ENCODE measurements at places on chromosomes 16 and 17.
A peak's percentile ranks its signal among the peaks of the same experiment; 100 is the strongest.

- peak; percentile 80 for DNase-seq
Measured at GRCh38 chr17:43778337-43779144, at the start of gene DUSP3. Gene DUSP3 (minus strand): TSS chr17:43778977. CDS start chr17:43778924, 53 bp downstream.

GRCh38 chr16:17149904-17150483 lies 320.8 kb downstream of the XYLT1 start:
- no peak for DNase-seq

- no peak for DNase-seq
Measured at GRCh38 chr17:82536512-82537201, 17.1 kb downstream of the FOXK2 start.

DNA sequence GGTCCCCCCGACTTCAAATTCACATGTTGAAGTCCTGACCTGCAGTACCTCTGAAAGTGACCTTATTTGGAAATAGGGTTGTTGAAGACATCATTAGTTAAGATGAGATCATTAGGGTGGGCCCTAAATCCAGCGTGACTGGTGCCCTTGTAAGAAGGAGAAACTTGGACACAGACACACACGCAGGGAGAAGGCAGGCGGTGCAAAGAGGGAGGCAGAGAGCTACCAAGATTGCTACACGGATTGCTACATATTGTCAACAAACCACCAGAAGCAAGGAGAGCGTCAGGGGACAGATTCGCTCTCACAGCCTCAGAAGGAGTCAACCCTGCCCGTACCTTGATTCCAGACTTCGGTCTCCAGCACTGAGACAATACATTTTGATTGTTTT lies 6.8 kb upstream of the WBP2 start:
- DNase-seq = no peak

GRCh38 chr17:2689411-2690164 lies 22.0 kb downstream of the CLUH start:
- no peak for DNase-seq

DNA sequence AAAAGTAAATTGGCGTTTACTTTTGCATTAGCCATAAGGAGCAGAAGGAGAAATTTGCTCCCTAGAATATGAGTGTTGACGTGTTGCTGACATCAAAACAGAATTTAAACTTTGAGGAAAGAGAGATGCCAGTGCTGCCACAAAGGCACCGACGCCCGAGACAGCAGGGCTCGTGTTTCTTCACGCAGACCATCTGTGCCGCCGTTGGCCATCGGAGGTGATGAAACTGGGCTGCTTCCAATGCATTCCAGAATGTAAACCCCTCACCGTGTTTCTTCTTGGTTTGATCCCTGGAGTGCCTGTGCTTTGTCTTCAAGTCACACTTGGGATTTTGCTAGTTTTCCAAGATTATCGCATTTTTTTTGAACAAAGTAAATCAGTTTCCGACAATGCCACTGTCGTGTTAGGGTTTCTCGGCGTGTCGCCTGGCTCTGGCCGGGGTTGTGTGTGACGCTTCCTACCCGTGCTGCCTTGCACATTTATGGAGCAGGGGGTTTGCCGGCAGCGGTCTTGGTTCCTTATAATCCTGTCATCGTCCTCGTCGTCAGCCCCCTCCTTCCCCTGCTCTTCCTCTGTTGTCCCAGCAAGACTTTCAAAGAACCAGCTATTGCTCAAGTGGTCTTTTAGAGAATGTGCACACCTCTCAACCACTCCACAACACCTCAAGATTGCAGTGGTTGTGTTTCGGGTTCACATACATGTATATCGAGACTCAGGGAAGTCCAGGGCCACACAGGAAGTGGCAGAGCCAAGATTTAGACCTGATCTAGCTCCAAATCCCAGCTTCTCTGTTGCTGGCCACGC lies 103.9 kb downstream of the METRNL start:
- DNase-seq = no peak

DNA sequence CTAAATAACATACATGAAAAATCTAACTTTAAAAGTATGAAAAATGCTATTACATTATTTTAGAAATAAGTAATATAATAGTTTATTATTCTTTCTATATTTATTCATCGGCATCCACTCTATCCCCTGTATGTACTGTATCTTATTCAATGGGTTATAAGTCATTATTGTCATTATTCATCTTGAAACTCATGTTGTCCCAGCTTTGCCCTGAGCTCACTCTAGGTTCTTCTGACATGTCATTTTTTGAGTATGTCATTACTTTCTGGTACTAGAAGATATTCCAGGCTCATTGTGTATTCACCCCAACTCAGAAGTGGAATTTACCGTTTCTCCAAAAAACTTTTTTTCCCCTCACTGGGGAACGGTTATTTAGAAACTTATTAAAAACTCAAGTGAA lies 53.0 kb upstream of the MNT start:
- DNase-seq = no peak

GRCh38 chr17:35568561-35568960 lies 7.9 kb upstream of the SLFN14 start:
- no peak for DNase-seq

DNA sequence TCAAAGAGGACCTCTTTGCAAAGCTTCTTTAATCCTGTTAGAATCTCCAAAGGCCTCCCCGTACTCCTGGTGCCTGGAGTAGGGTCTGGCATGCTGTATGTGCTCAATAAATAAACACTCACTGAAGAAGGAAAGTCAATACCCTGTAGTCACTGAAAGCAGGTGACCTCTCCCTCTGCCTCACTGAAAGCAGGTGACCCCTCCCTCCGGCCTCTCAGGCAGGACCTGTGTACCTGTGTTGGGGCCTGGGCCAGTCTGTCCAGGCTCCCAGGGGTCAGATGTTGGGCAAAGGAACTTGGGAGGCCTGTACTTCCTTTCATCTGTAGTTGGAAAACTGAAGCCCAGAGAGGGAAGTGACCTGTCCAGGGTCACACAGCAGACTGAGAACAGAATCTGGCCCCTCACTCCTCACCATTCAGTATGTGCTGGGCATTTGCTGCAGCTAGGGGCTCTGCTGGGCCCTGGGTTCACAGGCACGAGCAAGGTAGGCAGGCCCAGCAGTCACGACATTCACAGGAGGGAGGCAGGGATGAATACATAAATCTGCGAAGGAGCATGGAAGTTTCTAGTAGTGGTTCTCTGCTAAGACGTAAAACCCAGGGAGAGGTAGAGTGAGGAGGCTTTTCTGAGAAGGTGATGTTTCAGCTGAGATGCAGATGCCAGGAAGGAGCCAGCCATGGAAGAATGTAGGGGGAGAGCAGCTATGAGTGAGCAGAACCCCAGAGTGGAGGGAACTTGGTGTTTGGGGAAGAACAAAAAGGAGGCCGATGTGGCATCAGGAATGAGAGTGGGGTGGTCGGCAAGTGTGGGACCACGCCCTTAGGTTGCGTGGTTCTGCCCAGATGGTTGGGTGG lies 64.0 kb downstream of the NKD1 start:
- DNase-seq = no peak

DNA sequence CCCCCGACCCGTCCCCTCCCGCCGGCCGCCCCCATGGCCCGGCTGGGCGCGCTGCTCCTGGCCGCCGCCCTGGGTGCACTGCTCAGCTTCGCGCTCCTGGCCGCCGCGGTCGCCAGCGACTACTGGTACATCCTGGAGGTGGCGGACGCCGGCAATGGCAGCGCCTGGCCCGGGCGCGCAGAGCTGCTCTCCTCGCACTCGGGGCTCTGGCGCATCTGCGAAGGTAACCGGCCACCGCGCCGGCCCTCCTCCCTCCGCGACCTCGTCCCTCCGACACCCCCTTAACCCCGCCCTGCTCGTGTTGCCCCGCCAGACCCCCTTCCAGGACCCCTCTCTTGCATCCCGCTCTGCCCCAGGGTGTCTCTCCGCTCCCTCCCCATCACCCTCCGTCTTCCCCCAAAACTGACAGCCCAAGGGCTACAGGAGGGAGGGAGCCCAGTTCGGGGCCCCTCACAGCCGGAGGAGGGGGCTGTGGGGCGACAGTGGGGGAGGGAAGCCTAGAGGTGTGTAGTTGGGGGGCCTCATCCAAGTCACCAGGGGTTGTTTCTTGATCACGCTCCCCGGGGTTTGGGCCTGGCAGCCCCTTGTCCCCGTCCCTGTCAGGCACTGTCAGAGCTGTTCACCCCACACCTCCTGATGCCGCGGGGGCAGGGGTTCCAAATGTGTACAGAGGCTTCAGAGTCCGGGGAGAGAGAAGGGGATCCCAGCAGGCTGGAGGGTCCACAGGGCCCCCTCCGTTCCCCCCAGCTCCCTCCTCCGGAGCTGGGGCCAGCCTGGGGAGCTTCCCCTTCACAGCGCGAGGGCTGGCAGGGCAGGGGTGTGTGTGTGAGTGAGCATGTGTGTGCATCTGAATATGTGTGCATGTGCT lies 794 bp downstream of the TMEM235 start:
- no peak for DNase-seq

DNA sequence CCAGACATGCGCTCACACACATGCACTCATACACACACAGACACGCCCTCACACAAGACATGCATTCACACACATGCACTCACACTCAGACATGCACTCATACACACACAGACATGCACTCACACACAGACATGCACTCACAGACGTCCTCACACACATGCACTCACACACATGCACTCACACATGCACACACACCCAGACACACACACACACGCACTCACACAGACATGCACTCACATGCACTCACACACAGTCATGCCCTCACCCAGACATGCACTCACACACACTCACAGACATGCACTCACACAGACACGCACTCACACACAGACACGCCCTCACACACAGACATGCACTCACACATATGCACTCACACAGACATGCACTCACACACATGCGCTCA lies 2.1 kb upstream of the ZNF469 start:
- no peak for DNase-seq

DNA sequence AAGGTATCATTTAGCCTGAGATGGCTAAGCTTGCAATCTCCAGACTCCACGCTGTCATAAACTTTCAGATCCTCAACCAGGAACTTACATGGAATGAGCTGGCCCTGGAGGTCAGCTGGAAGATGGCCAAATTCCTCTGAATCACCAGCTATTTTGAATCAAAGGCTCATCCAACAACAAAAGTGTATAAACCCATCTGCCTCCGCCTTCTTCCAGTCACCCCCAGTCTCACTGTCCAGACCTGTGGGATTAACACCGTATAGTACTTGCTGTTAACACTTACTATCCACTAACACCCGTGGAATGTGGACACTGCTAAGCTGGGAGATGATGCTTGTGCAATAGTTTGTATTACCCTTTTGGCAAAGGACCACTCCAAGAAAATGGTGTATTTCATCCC lies 1.9 kb upstream of the LCMT1 start:
- DNase-seq = no peak
